ENCODE measurements at places on chromosomes 3 and 15. TPM values are rescaled to one million over a fixed set of nuclear protein-coding genes. Genes with fewer than 3 reads are reported as not detected.

DNA sequence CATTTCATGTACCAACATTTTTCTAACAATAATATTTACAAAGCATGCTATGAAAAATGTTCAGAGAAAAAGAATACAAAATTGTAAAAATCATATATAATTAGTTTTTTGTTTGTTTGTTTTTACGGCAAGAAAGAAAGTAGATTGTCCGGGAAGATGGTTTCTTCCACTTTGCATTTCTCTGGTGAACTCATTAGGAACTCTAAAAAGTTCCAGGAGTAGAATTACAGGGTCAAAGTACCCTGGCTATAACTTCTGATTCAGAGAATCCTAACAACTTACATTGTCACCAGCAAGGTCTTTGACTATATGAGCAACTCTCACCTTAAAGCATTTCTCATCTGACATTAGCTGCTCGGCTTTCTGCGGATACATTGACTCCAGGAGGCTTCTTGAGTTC, 196.7 kb downstream of the PDE8A start:
- no peak for DNase-seq

DNA sequence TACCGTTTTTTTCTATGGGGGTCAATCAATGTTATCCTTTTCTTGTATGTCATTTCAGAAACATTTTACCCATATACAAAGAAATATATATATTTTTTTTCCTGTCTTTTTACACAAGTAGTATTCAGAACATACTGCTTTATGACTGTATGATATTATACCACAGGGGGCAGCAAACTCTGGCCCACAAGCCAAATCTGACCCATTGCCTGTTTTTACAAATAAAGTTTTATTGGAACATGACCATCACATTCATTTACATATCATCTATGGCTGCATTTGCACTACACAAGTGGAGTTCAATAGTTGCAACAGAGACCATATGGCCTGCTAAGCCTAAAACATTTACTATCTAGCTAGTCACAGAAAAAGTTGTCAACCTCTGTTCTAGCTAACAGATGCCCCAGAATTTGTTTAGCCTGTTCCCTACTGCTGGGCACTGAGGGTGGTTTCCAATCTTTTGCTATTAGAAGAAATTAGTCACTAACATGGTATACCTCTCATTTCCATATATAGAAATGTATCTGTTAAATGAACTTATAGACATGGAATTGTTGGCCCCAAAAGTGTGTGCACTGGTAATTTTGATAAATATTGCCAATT, 57.7 kb downstream of the BFSP2 start:
- DNase-seq: no peak

DNA sequence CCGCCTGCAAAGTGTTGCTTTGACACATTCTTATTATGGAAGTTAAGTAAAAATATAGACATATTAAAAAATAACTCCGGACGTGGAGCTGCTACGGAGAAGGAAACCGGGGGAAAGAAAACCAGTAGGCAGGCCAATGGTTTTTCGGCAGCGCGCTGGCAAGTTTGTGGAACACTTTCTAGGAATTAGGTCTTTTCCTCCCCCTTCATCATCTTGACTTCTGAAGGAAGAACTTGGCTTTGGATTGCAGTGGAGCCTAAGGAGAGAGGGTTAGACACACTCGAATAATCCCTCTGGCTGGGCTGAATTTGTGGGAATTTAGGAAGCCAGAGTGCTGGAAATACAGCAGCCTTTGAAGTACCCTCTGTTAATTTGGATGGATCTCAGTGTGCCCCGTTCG, 317 bp downstream of the ROBO2 start:
- DNase-seq: no peak

DNA sequence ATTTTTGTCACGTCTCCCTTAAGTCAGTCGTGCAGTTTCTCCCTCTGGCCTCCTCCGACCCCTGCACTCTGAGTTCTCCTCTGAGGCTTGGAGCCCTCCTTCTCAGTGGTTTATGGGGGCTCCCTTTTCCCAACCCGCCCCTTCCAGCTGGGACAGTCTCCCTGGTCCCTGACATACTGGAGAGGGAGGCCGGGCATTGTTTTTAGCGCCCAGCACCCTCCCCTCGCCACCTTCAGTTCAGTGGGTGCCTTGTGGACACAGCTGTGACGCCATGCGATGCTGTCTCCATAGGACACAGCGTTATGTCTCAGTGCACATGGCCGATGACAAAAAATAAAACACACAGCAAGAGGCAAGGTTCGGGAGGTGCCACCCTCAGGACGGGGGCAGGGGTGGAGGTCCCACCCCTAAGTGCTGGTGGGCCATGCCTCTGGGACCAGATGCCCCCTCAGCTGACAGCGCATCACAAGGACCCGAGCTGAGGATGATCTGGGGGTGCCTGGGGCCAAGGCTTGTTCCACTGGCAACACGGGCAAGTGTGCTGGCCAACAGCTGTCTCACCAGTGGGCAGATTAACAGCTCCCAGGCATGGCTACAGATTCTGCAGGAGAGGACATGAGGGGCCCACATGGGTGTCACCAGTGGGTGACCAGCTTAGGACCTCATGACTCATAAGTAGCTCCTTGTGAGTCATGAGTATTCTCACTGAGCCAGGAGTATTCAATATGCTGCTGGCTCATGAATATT, 81.6 kb downstream of the PLXNA1 start:
- peak; percentile 47 for DNase-seq

GRCh38 chr3:29144807-29145206, 136.1 kb upstream of the RBMS3 start:
- DNase-seq: peak; percentile 71

GRCh38 chr3:121894301-121894990, at the start of gene SLC15A2:
SLC15A2 (plus strand) TSS chr3:121894401; CDS start chr3:121894477, 76 bp downstream.
- no peak for DNase-seq

The MAP1A gene
- polyA plus RNA-seq: 0.23 TPM

The ITIH1 gene
- polyA plus RNA-seq: not detected

The CPB1 gene
- polyA plus RNA-seq: 2.3 TPM

The SELENOT gene
- 52.9 TPM for polyA plus RNA-seq

The C3orf80 gene
- polyA plus RNA-seq: 0.80 TPM

GRCh38 chr3:149186219-149186618, 35.4 kb downstream of the CP start:
- no peak for DNase-seq

DNA sequence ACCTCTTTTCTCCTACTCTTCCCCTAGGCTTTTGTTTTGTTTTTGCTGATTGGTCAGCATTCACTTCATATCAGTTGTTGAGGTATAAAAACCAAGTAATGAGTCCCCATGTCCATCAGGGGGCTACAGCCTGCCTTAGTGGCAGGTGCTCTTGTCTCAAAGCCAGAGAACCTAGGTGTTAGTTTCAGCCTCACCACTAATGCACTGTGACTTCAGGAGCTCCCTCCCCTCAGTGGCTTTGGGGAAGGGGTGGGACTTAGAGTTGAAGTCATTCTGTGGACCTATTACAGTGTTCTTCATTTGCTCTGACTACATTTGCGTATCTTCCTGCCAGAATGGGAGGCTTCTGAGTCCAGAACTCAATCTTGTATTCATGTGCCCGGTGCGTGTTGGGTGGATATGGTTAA, 41.6 kb downstream of the NR2C2 start:
- no peak for DNase-seq

DNA sequence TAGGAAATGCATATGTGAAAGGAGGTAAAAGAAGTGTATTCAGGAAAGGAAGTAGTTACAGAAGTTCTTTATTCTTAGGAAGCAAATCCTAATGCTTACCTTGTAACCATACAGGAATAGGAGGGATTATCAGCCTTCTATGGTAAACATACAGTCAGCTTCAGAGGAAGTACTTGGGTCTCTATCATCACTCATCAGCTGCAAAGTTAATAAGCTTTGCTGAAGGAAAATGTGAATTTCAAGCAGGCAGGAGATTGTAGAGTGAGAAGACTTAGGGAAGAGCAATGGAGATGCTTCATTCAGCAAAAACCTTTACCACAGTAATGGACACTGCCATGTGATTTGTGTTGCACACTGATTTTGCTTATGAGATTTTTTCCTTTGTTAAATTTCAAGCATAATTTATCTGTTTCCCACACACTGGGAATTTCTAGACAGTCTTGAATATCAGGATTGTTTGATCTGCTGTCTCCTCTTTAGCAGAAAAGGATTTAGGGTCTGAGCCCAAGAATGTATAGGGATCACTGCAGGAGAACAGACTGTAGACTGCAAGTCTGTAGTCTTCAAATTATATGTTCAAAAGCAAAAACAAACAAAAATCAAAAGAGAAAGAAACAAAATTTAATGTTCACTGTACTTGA, 150.8 kb downstream of the ZNF609 start:
- DNase-seq: no peak

DNA sequence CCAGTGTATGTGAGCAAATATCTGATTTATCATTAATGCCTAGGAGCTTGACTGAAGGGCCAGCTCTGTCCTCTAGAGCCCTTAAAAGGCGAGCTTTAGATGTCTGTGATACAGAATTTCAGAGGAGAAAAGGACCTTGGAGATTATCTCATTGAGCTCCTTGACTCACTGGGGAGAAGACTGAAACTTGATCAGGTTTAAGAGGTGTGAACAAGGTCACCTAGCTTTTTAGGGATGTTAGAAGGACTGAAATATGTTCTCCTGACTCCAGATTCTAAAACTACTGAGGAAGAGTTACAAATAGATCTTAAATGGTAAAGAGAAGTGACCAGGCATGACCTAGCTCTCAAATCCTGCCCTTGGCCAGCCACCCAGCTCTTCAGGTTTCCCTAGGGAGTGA, 193.7 kb upstream of the BHLHE40 start:
- no peak for DNase-seq

GRCh38 chr3:113167825-113168801, 43.2 kb upstream of the BOC start:
- peak; percentile 77 for DNase-seq

The DPH6 gene
- polyA plus RNA-seq: 4.2 TPM

DNA sequence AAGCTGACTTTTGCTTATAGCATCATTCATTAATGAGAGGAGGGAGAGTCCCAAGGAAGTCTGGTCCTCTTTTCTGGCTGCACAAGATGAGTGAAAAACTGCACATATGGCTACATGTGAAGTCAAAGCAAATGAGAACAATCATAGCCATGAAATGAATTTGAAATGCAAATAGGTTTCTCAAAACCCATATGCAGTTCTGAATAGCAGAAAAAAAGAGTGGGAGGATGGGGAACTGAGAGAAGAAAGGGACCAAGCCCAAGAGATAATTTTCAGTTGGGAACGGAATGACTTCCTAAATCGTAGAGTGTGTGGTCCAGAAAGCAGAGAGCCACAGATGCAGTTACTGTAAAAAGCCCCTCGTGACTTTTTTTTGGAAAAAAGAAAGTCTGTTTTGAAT, 66.3 kb downstream of the GTPBP8 start:
- DNase-seq: no peak

- no peak for DNase-seq
These were observed 21.0 kb upstream of the SHISA5 start for GRCh38 chr3:48524970-48525369.

The NEO1 gene
- polyA plus RNA-seq: 9.0 TPM

The ISLR gene
- 7.8 TPM for polyA plus RNA-seq

GRCh38 chr3:186138272-186138981, 29.5 kb upstream of the ETV5 start:
- DNase-seq: no peak

DNA sequence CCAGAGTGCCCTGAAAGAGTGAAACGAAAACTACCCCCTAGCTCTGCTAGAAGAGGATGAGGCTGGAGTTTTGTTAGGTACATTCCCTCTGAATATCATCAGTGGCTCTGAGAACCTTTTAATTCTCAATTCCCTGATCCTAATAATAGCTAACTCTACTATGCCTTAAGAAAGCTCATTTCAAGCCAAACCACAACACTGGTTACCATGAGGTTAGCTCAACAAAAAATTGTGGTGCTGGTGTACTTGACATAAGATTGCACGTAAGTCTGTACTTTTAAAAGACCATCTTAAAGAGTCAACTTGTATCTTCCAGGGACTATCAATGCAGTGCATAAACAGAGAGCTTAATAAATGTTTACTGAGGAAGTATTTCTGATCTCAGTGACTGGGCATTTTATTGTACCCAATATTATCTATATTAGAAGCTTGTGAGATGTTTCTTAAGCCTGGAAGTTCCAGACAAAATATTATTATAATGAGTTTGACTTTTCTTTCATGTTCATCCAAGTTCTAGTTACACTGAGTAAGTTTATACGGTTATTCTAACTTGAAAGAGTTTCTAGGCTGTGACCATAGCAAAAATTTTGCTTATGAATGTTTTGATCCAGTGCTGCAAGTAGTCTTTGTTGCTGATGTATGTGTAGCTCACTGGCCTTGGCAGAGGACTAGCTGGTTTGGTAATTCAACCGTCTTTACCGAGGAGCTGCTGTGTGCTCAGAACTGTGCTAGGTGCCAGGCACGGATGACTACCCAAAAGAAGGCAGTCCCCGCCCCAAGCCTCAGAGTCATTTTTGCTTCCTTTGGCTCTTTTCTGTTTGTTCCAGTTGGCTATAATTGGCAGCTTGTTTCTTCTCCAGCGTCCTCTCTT, 334.4 kb upstream of the TRIM42 start:
- DNase-seq: no peak

The NRROS gene
- polyA plus RNA-seq: 0.60 TPM

DNA sequence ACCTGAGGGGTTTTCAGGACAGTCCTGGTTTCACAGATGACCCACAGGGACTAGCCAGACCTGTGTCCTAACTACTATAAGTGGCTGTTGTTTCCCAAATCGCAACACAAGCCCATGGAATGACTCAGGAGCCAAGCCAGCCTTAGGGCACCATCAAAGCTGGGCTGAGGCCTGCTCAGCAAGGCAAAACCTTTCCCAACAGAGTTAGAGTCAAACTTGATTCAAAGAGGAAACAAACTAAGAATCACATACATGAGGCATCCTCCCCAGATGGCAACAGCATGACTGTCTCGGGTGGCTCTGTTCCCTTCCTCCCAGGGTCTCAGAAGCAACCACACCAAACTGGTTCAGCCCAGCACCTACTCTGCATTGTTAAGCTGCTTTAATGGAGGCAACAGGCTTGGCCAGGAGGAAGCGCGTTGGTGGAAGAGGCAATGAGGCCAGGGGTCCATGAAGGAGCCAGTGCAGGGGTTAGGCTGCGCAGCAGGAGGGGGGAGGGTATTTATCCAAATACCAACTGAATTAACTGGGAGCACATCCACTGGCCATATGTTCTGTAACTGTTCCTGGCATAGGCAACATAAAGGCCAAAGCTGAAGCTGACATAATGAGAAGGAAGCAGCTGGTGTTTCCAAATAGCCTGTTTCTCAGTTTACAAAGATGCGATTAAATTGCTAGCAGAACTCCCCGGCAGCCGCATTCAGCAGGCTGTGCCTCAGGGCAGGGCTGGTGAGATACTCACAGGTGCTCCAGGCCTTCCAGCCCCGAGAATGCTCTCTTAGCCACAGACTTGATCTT, 102.4 kb downstream of the LRIG1 start:
- peak; percentile 58 for DNase-seq

The CMSS1 gene
- 19.2 TPM for polyA plus RNA-seq

GRCh38 chr3:114336122-114336697, 42.4 kb downstream of the TIGIT start:
- DNase-seq: no peak

Measured in sigmoid colon (tissue), 7 donors.